NCI-H526 treated with DMSO at 0.1 percent for 48 hours (cell line): ENCODE measurements at places on chromosomes 6 and 20.

DNA sequence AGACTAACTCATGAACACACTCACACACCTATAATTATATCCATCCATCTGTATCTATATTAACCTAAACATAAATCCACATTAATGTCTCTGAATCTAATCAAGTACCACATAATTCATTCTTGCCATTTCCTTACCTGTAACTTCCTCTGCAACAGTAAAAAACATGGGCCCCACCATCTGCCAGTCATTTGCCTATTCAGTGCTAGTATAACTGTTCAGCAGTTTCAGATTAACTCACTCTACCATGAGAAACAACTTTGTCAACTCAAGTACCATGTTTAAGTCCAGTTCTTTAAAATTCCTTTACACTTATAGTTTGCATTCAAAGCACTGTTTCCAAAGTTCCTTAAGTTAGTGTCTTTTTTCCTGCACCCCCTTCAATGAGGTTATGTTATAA, 68.8 kb downstream of the LAMP5 start:
- DNase-seq, result no peak

- no peak for DNase-seq
These were observed 903.7 kb downstream of the TFAP2A start for GRCh38 chr6:9511157-9511556.

DNA sequence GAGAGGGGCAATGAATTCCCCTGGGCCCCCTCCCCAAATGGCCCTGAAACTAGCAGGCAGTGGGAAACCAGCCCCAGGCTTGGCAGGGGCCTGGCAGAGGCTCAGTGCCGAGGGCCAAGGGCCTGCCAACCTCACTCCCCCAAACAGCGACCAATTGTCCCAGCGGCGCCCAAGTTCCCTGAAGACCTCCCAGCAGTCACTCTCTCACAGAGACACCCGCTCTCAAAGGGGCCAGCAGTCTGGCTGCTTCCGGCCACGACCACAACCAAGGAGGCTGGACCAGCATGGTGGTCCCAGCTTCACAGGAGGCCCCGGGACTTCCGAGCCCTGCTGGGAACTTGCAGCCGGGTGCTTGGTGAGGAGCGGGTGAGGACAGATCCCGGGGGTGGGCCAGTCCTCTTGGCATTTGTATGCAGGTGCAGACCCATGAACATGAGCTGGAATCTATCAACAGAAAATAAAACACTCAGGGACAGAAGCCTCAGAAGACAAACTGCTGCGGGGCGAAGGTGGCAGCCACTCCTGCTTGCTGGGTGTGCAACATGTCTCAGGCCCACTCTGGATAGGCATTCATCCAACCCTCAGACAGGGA, 17.5 kb upstream of the SIRPA start:
- no peak for DNase-seq

- DNase-seq, result no peak
These were observed 168.6 kb upstream of the GGTLC1 start for GRCh38 chr20:24157213-24157612.

DNA sequence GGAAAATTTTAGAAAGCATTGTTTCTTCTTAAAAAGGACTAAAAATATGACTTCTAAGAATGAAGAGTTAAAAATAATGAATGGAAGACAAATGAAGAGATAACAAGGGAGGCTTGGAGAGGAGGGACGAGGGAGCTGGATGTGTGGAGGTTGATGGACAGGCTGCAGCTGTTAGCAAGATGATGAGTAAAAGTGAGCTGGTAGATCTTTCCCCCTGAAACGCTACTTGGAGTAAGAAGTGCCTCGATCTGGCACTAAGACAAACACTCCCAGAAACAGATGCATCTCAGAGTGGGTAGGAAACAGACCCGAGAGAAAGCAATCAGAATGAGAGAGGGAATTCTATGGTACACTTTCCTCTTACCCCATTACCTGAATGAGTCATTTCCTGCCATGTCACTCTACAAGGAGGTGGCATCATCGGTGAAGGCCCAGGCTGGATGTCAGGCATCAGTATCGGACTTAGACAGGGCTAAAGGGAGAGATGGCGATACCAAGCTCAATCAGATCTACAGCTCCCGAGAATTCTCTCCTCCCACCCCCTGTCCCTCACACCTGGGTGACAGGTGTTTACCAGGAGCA, 154.1 kb upstream of the BMP2 start:
- no peak for DNase-seq

DNA sequence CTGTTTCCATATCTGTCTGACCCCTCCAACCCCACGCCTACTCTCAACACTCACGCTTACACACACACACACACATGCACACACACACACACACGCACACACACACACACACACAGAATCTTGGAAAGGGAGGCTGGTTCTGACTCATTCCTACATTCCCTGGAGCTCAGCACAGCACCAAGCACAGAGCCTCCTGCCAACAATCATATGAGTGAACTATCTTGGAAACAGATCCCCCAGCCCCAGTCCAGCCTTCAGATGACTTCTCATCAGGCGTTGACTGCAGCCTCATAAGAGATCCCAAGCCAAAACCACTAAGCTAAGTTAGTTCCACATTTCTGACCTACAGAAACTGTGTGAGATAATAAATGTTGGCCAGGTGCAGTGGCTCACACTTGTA, 14.1 kb upstream of the HCK start:
- DNase-seq, result no peak
